Large intestine (tissue), 12 donors: ENCODE measurements at places on chromosomes 2 and 18. TPM values are rescaled to one million over a fixed set of nuclear protein-coding genes. Genes with fewer than 3 reads are reported as not detected.
A peak's percentile ranks its signal among the peaks of the same experiment; 100 is the strongest.

GRCh38 chr2:64610316-64610855 is 43.3 kb downstream of the SERTAD2 start:
- no peak for DNase-seq

DNA sequence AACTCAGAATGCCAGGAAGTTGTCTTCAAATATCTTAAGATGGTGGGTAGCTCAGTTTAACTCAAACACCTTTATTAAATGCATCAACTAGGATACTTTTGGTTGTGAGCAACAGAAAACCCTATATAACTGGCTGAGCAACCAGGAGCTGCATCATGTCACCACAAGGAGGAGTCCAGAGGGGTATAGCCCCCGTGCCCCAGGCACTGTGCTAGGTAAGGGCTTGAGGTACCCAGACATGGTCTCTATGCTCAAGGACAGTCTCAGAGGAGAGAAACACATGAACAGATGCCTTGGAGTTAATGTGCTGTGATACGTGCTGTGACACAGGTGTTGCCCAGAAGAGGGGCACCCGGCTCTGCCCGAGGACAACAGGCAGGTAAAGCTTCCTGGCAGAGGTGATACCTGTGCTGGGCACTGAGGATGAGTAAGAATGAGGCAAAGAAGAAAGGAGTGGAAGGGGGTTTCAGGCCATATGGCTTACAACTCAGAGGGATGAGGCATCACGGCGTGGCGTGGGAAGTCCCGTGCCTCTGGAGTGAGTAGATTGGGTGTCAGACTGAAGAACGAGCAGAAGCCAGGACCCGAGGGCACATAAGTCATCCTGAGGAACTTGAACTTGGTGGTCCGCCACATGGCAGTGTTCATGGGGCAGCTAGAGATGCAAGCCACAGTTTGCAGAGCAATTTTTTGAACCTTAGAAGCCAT is 32.0 kb upstream of the CAB39 start:
- DNase-seq, result no peak

GRCh38 chr2:20064421-20064820 is 13.0 kb upstream of the LAPTM4A start:
- no peak for DNase-seq

DNA sequence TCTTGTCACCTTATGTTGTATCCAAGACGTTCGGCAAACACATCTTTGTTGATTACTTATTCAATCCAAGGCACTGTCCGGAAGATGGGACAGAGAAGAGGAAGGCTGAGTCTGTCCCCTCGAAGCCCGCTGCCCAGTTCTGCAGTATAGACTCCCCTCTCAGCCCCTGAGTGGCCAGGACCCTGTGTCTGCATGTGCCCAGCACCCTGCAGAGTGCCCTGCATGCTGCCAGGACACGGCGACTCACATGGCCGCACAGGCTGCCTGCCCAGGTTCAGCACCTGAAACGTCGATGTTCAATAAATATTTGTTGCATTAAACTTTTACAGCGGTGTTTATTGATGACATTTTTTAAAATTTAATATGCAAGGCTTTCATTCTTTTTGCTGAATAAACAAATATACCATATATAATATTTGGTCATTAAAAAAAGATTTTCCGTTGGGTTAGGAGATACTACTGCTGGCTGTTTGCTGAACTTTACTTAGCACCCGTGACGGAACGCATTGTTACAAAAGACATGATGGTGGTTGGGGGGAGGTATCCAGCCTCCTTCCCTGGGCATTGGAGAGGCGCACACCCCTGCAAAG is 146.5 kb downstream of the PTGR3 start:
- no peak for DNase-seq

DNA sequence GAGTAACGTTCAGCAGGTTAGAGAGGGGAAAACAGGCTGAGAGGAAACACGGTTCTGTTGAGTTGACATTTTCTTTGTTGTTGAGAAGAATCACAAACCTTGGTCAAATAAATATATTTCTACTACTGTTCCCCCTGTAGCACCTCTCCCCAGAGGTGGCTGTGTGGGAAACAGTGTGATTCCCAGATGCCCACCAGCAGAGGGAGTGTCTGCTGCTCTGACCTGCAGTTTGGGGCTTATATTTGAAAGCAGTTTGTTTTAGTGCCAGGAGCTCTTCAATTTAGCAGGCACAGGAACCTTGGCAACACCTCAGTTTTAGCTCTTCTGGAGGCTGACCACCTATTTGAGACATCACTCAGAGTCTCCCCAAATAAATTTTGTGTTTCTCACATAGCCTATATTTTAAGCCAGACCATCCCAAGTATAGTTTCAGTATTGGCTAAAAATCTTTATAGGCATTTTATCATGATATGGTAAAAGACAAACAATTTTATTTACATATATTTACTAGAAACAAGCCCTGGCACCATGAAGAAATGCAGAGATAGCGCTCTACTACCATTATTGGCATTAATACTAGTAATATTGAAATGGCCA is 75.7 kb downstream of the PIK3C3 start:
- no peak for DNase-seq

DNA sequence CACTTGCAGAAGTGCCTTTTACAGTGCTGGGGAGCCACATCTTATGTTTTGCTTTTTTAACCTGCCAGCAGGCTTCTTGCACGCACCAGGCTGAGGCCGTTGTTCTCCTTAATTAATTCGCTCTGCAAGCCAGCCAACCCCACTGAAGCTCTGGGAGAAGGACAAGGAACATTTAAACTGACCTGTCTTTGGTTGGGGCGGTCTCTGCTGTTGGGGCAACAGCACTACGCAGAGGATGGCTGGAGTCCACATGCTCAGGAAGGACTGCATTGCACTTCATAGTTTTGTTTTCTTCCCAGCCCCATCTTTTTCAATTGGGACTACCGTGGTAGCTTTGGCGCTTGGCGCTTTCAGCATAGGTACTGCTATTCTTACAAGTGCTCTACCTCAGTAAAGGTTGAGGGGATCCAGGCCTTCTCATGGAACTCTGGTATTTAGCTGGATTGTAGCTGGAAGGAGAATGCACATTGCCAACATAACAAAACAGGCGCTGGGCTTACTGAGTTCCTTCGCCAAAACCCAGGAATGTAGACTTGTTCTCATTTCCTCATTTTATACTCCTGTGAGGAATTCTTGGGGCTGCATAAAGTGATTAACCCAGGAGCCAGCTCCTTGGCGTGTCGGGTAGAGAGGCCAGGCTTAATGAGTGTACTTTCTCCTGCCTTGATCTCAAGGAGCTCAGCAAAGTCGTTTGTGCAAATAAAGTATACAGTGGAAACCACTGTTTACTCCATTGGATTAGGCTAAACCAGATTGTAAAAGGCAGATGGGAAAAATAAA is 146.2 kb downstream of the PRKCE start:
- DNase-seq, result no peak

DNA sequence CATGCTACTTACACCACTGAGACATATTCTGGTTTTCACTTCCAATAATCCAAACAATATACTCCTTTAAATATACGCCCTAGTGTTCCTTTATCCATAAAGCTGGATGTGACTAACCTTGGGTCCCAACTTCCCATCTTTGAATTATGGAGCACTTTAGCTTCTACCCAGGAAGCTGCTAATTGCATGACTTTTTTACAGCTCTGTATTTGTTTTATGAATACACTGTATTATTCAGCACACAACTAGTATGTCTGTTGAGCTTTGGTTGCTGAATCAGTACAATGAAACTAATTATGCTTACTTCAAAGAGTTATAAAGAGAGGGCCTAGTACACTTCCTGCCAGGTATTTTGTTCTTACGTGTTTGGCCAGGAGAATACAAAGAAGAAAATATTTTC is 118.5 kb downstream of the BAZ2B start:
- DNase-seq, result peak; percentile 15

LIMS4 gene
- polyA plus RNA-seq, result 3.0 TPM

DNA sequence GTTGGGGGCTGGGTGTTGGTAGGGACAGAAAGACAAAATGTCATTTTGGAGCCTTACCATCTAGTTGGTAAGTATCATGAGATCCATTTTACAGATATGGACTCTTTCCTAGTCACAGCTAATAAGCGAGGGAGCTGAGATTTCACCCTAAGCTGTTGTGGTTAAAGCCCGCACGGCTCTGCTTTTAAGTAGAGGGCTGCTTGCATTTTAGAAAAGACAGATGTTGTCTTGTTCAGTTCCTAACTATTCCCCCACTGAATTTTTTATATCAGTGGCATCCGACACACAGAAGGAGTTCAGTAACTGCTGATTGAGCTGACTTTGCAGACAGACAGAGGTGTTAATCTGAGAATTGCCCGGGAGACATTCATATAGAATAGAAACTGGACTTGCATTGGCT is 3.7 kb downstream of the QPCT start:
- DNase-seq, result no peak

DNA sequence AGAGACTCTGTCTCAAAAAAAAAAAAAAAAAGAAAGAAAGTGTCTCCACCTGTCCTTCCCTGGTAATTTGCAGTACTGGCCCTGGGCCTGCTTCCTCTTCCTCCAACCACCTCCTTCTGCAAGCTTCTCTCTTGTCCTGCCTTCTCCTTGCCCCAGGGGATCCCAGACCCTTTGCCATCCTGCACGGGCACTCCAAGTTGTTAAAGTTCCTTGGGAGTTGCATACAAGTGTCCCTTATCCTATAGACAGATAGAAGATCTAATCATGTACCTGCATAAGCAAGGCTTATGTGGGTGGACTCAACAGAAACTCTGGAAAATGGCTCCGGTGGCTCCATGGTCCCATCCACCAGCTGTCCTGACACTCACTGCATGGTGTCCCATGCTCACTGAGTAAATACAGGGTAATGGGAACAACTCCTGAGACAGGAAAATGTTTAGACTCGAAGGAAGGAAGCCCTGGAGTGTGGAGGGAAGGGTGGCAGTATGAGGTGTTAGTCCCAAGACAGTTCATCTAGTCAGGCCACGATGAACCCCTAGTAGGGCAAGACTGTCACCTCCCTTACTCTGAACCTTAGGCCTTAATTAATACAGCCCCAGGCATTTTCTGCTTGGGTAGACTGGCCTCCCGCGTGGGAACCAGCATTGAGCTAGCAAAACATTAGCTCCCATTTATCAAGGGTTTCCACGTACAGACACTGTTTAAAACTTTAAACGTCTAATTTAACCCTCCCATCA is 17.1 kb downstream of the ODC1 start:
- DNase-seq, result peak; percentile 55

DNA sequence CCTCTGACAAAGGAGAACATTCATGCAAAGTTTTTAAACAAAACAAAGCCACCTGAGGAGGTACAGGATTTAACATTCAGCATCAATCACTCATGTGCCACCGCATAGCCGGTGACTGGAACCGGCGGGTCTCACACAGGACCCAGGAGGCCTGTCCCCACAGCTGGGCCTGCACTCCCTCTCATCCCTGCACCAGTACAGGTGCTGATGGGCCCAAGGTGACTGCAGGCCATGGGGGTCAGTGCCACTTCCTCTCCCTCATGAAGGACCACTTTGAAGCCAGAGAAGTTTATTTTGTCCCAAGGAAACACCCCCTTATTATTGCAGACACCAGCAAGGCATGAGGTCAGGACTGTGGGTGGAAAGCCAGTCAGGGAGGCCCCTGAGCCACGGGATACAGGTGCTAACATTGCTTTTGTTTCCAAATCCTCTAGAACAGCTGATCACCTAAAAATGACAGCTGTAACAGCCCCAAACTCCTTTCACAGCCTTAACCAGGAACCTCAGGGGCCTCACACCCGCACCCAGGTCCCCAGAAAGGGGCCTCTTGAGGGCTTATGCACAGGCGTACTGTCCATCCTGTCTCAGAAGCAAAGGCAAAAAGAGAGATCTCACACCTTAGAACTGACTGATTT is 14.0 kb downstream of the PARD6G start:
- DNase-seq, result no peak

DNA sequence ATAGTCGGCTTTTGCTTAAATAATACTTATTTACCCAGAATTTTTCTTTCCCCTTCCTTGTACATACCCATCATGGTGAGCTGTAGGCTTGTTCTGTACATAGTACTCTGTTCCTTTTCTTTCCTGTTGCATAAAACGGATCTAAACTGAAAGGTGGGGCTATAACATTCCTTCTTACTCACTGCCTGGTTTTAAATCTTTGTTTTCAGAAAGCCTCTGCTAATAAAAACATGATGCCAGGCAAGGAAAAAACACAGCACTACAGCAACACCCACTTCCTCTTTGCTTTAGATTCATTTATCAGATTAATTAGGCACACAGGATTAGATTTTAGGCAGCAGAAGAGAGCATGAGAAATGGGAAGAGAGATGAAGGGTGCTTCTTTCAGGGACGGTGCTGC is 19.6 kb upstream of the STON1 start:
- no peak for DNase-seq

DNA sequence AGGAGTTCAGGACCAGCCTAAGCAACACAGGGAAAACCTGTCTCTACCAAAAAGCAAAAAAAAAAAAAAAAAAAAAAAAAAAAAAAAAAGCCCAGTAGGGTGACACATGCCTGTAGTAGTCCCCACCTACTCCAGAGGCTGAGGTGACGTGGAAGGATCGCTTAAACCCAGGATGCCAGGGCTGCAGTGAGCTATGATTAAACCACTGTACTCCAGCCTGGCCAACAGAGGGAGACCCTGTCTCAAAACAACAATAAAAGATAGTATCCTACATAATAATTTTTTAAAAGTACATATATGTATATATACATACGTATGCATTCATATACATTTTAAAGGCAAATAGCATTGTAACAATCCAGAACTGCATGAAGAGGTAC is 51.7 kb downstream of the SOS1 start:
- DNase-seq, result no peak

GRCh38 chr2:204205082-204205481 is 268.5 kb downstream of the ICOS start:
- no peak for DNase-seq

DNA sequence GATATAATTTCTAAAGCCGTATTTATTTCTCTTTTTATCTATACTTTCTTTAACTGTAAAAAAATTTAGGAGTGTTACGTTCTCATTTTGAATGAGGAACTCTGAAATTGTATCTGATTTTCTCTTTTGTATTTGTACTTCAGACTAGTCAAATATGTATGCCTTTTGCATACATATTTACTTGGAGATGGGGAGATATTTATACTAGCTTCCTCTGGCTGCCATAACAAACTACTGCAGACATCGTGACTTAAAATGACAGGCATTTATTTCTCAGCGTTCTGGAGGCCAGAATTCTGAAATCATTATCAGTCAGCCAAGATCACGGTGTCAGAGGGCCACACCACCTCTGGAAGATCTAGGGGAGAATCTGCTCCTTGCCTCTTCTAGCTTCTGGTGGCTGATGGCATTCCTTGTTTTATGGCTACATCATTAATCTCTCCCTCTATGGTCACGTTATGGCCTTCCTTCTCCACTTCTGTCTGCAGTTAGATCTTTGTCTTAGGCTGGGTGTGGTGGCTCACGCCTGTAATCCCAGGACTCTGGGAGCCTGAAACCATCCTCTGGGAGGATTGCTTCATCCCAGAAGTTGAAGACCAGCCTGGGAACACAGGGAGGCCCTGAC is 8.2 kb downstream of the LCLAT1 start:
- peak; percentile 71 for DNase-seq

LYG2 gene
- 0.16 TPM for polyA plus RNA-seq

- no peak for DNase-seq
These were observed 765 bp upstream of the ING5 start for GRCh38 chr2:241701149-241701398.

GRCh38 chr2:68544811-68545210 is 77.4 kb downstream of the APLF start:
- no peak for DNase-seq
